Activated CD4-positive, alpha-beta T cell treated with anti-CD3 and anti-CD28 coated beads, Interleukin-2, amount 50 U/mL, for 48 hours (primary cell): ENCODE measurements at places on chromosomes 5 and 9.

DNA sequence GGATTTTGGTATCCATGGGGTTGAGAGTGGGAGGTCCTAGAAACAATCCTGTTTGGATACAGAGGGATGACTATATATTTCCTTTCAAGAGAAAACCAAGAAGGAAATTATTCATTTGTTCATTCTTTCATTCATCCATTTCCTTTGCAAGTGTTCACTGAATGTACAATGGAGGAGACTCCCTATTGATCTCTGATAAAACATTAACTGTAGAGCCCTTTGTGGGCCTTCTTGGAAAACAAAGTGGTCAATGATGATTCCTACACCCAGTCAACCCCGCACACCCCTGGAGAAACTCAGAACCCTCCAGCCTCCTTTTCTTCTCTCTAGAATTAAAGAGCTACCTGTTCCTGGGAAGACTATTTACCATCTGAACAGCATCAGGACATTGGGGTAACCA is 247.3 kb downstream of the AUH start:
- DNase-seq = no peak

- peak; percentile 8 for DNase-seq
These were observed 66.9 kb downstream of the ZCCHC7 start for GRCh38 chr9:37187292-37187691.

DNA sequence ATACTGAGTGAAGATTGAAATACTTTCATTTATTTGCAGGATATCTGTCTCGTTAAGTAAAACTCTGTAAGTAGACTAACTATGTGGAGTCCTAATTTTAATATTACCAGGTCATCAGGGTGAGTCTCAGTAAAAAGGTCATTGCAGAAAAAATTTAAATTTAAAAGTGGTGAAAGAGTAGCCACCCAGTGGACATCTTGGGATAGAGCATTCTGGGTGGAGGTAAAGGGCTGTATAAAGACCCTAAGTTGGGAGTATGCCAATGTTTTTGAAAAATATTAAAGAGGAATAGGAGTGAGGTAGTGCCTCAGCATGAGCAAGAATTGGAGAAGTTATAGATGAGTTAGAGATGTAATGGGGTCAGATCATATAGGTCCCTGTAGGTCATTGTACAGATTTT is 145.5 kb downstream of the HMHB1 start:
- DNase-seq = no peak

DNA sequence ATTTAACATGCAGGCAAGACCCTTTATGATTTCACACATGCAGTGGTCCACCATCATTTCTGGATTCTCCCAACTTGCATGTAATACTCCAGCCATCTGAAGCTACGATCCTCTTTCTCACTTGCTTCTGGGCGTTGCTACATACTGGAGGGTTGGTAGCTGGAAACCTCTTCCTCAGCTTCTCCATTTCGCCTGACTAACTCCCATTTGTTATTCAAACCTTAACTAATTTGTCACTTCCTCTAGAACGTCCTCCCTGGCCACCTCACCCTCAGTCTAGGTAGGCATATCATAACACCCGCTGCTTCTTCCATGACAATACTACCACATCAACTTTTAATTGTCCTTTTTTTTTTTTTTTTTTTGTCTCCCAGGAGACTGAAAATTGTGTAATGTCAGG is 72.6 kb upstream of the EQTN start:
- no peak for DNase-seq

GRCh38 chr5:142059304-142059940 is 46.6 kb upstream of the GNPDA1 start:
- no peak for DNase-seq

GRCh38 chr9:38026840-38027527 is 42.0 kb downstream of the SHB start:
- no peak for DNase-seq

- DNase-seq = no peak
These were observed 26.7 kb downstream of the RNF145 start for GRCh38 chr5:159182691-159183090.

- DNase-seq = no peak
These were observed 108.2 kb upstream of the NR3C1 start for GRCh38 chr5:143511736-143512135.

GRCh38 chr9:13716601-13717321 is 437.3 kb upstream of the MPDZ start:
- DNase-seq = no peak

GRCh38 chr5:114782869-114783268 is 386.8 kb downstream of the TRIM36 start:
- no peak for DNase-seq

GRCh38 chr9:96073531-96074480 is 198.3 kb downstream of the ERCC6L2 start:
- DNase-seq = no peak

GRCh38 chr9:68795411-68795810 is 90.4 kb downstream of the PIP5K1B start:
- no peak for DNase-seq

GRCh38 chr9:121818016-121818661 is 166.7 kb downstream of the DAB2IP start:
- no peak for DNase-seq

DNA sequence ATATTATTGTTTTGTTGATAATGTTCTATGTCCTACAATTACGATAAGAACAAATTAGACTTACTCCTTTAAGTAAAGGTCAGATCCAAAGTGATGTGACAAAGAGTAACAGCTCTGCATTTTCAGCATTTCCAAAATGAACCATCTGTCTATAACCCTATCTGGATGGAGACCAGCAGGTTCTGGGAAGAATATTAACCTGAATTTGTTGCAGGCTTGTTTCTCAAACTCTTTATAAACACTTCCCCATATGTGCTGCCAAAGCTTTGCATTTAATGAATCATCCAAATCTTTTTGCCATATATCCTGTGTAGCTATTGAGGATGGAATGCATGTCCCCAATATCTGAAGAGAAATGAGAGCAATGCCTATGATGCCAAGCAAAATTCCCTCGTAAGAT is 198.9 kb upstream of the SLC27A6 start:
- no peak for DNase-seq

DNA sequence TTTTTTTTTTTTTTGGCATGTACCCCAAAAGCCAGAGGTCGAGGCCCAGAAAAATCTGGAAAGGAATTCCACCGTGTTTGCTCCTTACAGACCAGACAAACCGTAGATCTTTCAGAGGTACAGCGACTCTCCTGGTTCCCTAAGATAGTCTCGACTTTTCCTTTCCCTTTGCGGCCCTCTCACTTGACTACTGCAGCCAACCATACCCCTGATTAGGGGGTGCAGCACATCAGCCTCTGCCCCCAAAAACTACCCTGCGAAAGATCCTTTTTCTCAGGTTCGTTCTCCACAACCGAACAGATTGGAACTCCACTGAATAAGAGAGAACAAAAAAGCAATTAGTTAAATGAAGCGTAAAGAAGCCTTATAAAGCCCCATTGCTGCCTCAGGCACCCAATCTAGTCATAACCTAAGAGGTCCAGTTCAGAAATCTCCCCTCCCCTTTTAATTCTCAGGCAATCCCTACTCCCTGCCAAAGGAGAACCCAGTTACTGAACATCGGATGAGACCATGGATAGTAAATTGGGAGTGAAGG is 379 bp upstream of the TICAM2 start:
- no peak for DNase-seq

DNA sequence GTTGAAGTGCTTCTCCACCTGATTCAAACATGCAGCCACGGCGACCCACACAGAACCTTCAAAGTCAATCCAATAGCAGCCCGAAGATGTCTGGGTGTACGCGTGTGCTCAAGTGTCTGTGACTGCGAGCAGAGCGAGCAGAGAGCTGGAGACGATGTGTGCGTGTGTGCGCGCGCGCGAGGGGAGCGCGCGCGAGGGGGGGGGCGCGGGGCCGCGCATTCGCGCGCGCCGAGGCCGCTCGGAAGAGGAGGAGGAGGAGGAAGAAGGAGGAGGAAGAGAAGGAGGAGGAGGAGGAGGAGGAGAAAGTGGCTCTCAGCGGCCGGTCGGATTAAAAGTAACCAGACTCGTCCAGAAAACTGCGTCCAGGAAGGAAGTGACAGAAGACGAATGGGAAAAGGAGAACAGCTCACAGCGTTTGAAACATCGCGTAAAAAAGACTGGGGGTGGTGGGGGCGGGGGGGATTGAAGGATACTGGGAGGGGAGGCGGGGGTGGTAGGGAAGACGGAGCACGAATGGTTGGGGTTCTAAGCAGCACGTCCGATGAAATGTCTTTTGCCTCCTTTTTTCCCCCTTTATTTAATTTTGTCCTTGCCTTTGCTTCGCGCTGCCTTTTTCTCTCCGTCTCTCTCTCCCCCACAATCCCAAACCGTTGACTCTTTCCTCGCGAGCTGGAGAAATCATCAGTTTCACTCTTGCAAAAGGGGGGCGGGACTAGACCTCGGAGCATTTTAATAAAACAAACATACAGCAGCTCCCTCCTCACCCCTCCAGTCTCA is at the start of gene MEF2C:
TSS of gene MEF2C (minus strand) at position 126 of the 777 bp plus-strand sequence. CDS start 59,396 bp downstream, outside the sequence.
- peak; percentile 5 for DNase-seq

- peak; percentile 60 for DNase-seq
These were observed 141.2 kb upstream of the ASTN2 start for GRCh38 chr9:117555964-117556629.

- DNase-seq = no peak
These were observed 14.0 kb downstream of the BNIP1 start for GRCh38 chr5:173158366-173158765.

DNA sequence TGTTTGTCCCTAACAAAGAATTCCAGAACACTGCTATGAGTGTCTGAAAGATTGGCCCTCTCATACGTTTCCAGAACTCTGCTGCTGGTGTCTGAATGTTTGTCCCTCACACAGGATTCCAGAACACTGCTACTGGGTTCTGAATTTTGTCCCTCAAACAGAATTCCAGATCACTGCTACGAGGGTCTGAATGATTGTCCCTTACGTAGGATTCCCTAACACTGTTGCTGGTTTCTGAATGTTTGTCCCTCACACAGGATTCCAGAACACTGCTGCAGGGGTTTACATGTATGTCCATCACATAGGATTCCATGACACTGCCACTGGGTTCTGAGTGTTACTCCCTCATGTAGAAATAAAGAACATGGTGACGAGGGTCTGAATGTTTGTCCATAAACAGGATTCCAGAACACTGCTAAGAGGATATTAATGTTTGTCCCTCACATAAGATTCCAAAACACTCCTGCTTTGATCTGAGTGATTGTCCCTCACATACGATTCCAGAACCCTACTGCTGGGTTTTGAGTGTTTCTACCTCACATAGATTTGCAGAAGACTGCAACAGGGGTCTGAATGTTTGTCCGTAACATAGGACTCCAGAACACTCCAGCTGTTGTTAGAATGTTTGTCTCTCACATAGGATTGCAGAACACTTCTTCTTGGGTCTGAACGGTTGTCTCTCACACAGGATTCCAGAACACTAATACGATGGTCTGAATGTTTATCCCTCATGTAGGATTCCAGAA is 214.4 kb downstream of the FOXD4L6 start:
- no peak for DNase-seq

- DNase-seq = no peak
These were observed 11.9 kb downstream of the LAMC3 start for GRCh38 chr9:131020862-131021261.

GRCh38 chr5:117054911-117055310 is 480.3 kb upstream of the SEMA6A start:
- no peak for DNase-seq

DNA sequence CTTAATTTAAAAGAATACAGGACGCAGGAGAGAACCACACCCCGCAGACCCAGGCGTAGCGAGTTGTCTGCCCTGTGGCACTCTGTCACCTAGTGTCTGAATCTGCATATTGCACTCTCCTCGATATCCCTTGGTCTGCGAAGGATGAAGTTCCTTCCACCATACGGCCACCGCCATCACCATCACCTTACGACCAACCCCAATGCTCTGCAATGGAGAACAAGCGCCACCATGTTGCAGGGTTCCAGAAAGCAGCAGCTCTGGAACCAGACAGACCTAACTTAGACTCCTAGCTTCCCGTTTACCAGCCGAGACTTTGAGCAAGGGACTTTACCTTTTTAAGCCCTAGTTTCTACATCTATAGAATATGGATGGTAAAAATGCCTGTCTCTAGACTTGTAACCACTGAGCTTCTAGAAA is 77.4 kb upstream of the DMRT1 start:
- DNase-seq = peak; percentile 41

DNA sequence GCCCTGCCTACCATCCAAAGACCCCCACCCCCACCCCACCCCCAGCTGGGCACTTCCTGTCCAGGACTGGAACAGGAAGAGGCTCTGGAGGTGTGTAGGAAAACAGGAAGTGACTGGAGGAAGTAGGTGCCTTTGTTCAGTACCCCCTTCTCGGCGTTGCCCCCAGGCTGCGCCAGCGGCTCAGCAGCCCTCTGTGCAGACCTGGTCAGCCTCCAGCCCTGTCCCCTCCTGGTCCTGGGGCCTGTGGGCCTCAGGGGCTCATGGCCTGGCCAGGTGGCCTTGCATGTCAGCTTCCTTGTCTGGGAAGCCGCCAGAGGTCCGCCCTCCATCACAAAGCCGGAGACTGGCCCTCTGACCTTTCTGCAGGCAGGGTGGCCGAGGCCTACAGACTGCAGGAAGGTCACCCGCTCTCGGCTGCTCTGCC is 26.0 kb downstream of the FLT4 start:
- no peak for DNase-seq

DNA sequence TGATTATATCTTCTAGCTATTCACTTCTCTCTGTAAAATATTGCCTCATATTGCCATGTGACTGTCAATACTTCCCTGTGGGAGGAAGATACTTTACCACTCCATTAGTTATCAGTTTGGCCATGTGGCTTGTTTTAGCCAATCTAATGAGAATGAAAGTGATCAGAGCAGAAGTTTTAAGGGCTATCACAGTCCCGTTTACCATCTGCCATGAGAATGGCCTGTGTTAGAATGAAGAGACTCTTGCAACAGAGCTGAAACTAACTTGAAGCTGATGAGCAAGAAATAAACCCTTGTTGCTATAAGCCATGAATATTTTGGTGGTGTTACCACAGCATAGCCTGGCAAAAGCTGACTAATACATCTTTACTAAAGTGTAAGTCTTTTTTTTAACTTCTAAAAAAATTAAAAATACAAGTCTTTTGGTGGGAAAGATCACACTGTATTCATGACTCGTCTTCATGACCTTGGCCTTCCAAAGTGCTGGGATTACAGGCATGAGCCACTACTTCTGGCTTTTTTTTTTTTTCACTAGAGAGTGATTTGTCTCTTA is 68.0 kb upstream of the CTNNA1 start:
- no peak for DNase-seq

- peak; percentile 21 for DNase-seq
These were observed 30.4 kb upstream of the NOTCH1 start for GRCh38 chr9:136576269-136576626.

DNA sequence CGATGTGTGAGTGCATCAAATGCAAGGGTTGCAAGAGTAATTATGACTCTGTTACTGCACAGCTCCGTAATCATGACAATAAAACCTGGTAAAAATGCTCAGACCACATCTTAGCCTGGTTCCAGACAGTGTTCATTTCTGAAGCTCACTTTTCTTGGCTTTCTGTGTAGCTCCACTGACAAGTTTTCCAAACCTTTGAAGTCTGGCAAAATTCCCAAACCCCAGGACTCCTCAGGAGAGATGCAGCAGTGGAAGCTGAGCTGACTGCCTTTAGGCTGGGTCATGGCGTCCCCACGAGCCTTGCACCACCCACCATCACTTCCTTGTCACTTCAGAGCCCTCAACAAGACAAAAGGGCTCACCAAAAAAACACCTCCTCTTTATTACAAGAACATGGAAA is 131.6 kb upstream of the TAS2R1 start:
- no peak for DNase-seq

GRCh38 chr5:33781286-33781685 is 110.5 kb downstream of the ADAMTS12 start:
- DNase-seq = no peak
